ENCODE measurements at places on chromosomes 7 and 10. TPM values are rescaled to one million over a fixed set of nuclear protein-coding genes. Genes with fewer than 3 reads are reported as not detected.

The NAT16 gene
- not detected for total RNA-seq

The SH3PXD2A gene
- 28.7 TPM for total RNA-seq

- no peak for DNase-seq
Observed at GRCh38 chr10:31897506-31897905, 31.1 kb downstream of the ARHGAP12 start.

GRCh38 chr7:95758187-95758586, 14.2 kb upstream of the DYNC1I1 start:
- no peak for DNase-seq

The FAM24A gene
- not detected for total RNA-seq

The SPDYE3 gene
- not detected for total RNA-seq

The PAX4 gene
- not detected for total RNA-seq

GRCh38 chr7:150850273-150850672, 2.0 kb upstream of the AOC1 start:
- no peak for DNase-seq

DNA sequence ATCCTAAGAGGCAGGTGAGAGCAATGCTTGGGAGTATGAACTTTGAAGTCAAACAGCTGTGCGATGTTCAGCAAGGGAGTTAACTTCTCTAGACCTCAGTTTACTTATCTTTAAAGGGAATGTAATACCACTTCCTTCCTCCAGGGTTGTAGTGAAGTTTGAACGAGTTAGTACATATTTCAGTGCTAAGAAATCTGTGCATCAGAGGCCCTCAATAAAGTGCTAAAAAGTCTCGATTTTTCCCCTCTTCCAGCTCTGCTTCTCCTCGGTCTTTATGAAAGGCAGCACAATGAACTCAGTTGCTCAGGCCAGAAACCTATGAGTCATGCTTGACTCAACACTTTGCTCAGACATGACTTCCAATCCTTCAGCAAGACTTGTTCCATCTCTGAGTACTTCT, 418.9 kb downstream of the MDFIC start:
- DNase-seq, result no peak

The ASAH2B gene
- 3.4 TPM for total RNA-seq

- DNase-seq, result no peak
Observed at GRCh38 chr10:42578019-42578418, 60.4 kb downstream of the ZNF33B start.

DNA sequence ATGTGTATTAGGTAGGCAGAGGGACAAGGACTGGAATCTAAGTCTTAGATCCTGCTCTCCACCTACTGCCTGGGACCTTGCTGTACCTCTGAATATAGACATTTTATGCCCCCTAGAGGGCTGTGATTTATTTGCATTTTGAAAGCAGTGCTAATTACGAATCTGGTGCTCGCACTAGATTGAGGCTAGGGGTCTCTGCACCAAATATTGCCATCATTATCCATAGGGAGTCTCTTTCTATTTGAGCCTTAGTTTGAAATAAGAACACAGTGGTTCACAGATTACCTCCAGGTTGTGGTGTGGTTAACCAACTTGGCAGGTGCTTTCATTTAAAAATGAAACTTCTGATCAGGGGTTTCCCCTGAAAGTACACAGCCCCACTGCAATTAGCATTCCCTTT, 41.8 kb downstream of the CNNM1 start:
- no peak for DNase-seq

DNA sequence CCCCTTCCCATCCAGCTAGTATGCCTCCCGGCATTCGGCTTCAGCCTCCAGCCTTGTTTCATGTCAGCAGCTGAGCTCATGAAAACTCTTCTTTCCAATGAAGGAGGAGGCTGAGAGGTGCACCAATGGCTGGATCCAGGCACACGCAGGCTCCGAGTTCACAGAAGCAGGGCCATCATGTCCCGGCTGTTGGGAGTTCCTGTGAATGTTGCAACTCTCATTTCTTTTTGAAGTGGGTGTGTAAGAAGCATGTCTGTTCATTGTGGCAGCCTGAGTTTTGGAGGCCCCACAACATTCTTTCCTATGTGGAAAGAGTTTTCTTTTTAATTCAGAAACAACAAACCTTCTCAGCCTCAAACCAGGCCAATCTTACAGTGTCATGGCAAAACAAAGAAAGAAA, 89.7 kb downstream of the PTPRE start:
- peak; percentile 78 for DNase-seq

The FAM237B gene
- not detected for total RNA-seq

- no peak for DNase-seq
Observed at GRCh38 chr7:122706836-122707235, 4.1 kb upstream of the RNF148 start.

DNA sequence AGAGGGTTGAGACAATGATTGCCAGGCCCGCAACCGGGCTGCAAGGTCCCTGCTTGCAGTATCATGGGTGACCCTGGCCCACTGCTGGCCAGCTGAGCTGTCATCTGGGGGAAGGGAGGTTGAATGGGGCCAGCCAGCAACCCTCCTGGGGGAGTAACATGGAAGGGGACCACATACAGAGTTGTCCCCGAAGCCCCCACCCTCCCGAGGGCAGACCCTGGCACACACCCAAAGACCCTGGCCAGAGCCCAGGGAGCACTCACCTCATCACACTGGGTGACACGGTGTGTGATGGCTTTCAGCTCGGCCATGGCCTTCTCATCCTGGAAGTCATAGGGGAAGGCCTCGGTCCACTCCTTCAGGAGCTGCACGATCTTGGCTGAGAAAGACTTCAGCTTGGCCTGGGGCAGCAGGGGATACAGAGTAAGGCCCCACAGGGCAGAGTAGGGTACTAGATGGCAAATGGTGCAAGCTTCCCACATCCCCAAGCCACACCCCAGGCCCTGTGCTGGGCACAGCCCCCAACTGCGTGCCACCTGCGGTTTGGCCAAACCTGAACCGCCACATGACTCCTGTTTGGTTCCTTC, 63.4 kb downstream of the CSGALNACT2 start:
- no peak for DNase-seq

DNA sequence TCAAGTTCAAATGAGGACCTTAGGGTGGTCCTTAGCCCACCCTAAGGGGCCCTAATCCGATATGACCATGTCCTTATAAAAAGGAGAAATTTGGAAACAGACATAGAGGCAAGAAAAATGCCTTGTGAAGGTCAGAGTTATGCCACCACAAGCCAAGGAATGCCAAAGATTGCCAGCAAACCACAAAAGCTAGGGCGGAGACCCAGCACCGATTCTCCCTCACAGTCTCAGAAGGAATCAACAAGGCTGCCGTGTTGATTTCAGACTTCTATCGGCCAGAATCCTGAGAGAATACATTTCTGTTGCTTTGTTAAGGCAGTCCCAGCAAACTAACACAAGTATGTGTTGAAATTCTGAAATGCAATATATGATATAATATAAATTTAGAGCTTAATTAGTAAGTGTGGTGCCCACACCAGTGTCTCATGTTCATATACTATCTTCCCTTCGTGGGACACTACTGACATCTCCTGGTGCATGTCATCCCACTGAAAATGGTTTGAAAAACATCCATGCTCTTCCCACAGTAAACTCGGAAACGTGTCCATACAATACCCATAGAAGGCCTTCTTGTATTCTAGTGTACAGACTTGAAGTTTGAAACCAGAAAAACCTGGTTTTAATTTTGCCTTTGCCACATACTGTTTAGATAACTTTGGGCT, 349.0 kb downstream of the TNS3 start:
- no peak for DNase-seq

GRCh38 chr7:140197938-140198337, 21.2 kb upstream of the KDM7A start:
- no peak for DNase-seq

DNA sequence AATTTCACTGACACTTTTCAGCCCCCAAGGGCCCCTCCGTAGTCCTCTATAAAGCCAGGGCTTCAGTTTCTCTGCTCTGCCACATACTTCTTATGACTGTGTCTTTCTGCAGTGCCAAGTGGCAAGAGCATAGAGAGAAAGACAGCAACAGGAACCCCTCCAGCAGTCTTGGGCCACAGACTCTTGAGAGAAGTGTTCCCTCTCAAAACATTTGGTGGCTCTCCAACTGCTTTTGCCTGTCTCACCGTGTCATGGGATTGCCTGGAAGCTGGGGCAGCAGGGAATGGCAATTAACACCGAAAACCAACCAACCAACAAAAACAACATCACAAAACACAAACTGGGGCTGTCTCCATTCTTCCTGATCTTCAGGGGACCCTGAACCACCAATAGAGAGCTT, 73.8 kb upstream of the ELN start:
- no peak for DNase-seq

The TUBB8 gene
- total RNA-seq, result not detected
